ENCODE measurements at places on chromosomes 4 and X.

- no peak for DNase-seq
Observed at GRCh38 chrX:49809891-49810632, 19.0 kb upstream of the PAGE4 start.

DNA sequence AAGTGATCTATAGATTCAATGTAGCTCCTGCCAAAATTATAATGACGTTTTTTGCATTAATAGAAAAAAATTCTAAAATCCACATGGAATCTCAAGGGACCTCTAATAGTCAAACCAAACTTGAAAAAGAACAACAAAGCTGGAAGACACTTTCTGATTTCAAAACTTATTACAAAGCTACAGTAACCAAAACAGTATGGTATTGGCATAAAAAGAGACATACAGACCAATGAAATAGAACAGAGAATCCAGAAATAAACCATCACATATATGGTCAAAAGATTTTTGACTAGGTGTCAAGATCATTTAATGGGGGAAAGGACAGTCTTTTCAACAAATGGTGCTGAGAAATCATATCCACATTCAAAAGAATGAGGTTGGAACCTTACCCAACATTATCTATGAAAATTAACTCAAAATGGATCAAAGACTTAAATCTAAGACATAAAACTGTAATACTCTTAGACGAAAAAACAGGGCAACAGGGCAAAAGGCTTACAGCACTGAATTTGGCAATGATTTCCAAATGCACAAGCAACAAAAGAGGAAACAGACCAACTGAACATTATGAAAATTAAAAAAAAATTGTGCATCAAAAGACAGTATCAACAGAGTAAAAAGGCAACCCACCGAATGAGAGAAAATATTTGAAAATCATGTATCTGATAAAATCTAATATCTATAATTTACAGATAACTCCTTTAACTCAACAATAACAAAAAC is 3.9 kb downstream of the FBXO8 start:
- DNase-seq = no peak

GRCh38 chr4:92969650-92970379 is 666.0 kb downstream of the GRID2 start:
- DNase-seq = no peak

DNA sequence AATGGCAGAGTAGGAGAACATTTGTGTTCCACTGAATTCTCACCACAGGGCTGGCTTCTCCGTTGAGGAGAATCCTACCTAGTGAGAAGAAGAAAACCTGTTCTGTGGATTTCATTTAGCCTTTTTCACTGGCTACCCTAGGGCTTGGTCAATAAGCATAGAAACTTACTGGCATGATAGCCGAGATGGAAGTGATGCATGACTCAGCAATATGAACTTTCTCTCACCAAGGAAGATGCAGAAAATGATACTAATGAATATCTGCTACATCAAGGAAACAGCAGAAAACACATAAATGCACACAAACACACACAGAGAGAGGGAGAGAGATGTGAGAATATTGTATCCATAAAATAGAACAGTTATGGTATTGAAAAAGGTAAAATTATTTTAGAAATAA is 216.3 kb downstream of the HHIP start:
- DNase-seq = no peak

GRCh38 chr4:8503801-8504200 is 63.2 kb downstream of the TRMT44 start:
- DNase-seq = no peak

GRCh38 chr4:28146191-28146590 is 1285.5 kb downstream of the STIM2 start:
- no peak for DNase-seq
